Activated CD4-positive, alpha-beta T cell treated with anti-CD3 and anti-CD28 coated beads for 24 hours (primary cell): ENCODE measurements at places on chromosomes 2 and 18.

DNA sequence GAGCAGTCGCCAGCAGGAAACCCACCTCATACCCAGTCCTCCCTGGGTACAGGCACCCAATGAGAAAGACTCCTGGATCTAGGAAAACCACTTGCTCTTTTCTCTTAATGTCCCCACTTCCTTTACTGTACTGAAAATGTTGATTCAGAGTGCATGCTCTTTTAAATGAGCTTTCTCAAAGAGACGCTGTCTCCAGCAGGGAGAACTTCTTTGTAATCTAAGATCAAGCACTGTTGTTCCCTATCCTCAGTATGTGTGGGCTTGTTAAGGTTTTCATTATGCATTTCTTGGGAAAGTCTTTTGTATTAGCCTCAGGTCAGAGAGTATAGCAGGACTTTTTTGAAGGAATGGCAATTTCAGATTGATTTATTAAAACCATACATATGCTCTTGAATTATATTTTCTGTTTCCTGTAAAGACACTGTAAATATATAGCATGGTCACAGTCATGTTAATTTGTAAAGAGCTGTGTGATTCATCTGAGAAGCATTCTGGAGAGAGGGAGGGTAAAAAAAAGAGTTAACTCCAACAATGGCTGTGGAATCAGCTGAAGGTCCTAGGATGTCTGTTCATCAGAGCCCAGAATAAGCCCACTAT, 178.1 kb downstream of the MGAT5 start:
- DNase-seq, result no peak

- DNase-seq, result no peak
Measured at GRCh38 chr18:48673853-48674721, 135.3 kb downstream of the CTIF start.

DNA sequence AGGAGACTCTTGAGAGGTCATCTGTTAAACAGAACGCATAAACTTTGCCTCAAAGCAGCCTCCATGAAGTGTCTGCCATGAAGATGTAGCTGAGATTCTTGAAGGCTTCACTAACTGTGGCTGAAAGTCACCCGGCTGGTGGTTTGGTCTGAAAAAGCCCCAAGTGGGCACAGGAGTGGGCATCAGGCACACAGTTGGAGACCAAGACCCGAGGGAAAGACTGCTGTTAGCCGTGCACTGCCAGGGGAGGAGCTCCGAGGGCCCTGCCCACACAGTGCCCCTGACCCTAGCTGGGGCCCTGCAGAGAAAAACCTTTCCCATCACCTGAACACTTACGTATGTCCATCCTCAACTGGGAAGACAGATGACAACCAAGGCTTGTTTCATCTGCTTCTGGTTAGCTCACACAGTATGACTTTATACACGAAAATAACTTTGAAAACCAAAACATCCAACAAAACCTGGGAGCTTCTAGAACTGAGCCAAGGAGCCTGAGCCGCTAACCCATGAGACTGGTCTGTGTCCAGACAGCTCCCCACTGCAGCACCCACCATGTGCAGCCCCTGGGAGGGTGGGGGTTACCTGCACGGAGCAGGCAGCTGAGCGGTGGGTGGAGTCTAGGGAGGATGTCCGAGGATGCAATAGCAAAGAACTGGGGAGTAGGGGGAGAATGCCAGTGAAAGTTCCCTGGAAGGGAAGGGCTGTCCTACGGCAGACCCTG, 15.4 kb downstream of the HJURP start:
- DNase-seq, result no peak

GRCh38 chr2:70979180-70979488, 704 bp downstream of the ANKRD53 start:
- no peak for DNase-seq

GRCh38 chr2:72770879-72771461, 54.9 kb downstream of the EXOC6B start:
- peak; percentile 4 for DNase-seq

DNA sequence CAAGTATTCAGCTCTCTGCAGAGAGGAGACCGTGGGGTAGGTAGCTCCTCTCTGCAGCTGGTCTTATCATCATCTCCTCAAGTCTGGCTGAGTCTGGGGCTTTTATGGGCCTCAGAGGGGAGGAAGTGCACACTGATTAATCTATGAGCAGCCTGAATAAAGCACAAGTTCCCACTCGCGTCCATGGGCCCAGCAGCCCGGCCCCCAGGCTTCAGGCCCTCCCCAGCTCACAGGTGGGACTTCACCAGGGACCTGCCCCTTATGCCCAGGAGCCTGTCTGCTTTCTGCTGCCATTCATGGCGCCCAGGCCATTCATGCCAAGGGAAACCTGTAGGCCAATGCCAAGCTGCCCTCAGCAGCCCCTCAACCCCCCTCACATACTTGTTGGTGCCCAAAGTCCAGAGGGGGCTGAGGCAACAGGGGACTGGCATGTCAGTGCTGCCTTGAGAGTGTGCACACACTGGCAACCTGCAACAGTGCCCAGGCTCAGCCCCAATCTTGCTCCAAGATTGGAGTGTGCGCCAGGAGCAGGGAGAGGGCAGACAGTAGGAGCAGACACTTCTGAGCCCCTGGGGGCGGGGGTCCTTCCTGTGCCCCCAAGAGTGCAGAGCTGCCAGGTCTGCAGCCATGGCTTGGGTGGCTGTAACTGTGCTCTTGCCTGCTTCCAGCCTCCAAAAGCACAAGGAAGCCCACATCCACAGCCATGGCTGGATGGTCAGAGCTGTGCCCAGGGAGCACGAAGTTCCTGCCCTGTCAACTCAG, 375.6 kb upstream of the VWC2L start:
- no peak for DNase-seq

GRCh38 chr2:217477583-217477982, 525.2 kb downstream of the TNS1 start:
- DNase-seq, result no peak

- no peak for DNase-seq
Measured at GRCh38 chr18:668260-668659, 10.8 kb downstream of the TYMS start.

GRCh38 chr2:45625824-45626223, 14.8 kb upstream of the SRBD1 start:
- DNase-seq, result no peak

DNA sequence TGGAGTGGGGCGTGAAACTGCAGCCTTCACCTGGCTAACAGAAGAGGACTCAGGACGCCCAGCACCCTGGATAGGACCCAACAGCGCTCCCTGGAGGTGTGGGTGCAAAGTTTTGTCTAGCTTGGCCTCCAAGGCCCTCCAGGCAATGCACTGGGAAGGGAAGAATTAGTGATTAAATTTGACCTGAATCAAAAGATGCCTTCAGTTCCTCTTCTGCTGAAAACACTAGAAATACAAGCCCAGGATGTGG, 779 bp upstream of the TRIB2 start:
- DNase-seq, result peak; percentile 70

GRCh38 chr2:44170311-44170717, 1.6 kb downstream of the PPM1B start:
- DNase-seq, result no peak

DNA sequence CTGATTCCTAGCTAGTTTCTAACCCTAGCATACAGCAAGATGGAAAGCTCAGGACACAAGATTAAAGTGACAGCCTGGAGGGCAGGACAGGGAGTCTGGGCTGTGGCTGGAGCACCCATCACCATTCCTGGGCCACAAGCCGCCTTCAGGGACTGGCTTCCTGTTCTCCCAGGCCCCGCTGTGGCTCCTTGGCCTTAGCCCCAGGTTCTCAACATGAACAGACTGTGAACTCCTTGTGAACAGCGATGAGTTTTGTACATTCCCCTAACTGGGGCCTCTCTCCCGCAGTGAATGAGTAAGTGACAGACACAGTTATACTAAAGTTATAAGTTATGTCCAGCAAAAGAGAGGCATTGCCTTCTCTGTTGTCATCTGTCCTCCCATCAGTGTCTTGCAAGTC, 35.9 kb upstream of the SLC14A1 start:
- no peak for DNase-seq

DNA sequence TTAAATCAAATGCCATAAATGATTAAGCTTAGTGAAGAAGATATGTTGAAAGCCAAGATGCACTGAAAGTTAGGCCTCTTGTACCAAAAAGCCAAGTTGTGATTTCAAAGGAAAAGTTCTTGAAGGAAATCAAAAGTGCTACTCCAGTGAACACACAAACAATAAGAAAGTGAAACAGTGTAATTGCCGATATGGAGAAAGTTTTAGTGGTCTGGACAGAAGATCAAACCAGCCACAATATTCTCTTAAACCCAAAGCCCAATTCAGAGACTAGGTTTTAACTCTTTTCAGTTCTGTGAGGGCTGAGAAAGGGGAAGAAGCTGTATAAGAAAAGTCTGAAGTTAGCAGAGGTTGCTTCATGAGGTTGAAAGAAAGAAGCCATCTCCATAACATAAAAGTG, 101.8 kb upstream of the RPE start:
- DNase-seq, result no peak

- DNase-seq, result no peak
Measured at GRCh38 chr18:939166-939565, 34.5 kb downstream of the ADCYAP1 start.

GRCh38 chr2:199581935-199582360, 124.2 kb upstream of the SATB2 start:
- no peak for DNase-seq

DNA sequence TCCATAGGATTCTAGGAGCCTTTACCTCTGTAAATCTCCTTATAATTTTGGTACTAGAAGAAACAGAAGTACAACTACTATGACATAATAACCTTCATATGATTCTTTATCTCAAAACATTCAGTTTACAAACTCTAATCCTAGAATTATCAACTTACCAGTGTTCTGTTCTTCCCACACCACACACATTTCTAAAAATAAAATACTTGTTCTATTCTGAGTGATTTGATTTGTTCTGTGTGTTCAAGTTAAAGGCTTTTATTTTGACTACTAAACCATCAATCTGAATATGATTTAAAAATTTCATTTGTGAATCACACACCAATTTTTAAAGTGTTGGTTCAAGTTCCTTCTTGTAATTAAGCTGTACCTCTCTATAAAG, 16.0 kb downstream of the CYTIP start:
- no peak for DNase-seq

- DNase-seq, result no peak
Measured at GRCh38 chr2:115596659-115597375, 1154.4 kb downstream of the DPP10 start.

GRCh38 chr2:237214030-237214675, 128.5 kb downstream of the COPS8 start:
- DNase-seq, result no peak

- DNase-seq, result no peak
Measured at GRCh38 chr18:49322765-49323490, 137.5 kb downstream of the DYM start.

DNA sequence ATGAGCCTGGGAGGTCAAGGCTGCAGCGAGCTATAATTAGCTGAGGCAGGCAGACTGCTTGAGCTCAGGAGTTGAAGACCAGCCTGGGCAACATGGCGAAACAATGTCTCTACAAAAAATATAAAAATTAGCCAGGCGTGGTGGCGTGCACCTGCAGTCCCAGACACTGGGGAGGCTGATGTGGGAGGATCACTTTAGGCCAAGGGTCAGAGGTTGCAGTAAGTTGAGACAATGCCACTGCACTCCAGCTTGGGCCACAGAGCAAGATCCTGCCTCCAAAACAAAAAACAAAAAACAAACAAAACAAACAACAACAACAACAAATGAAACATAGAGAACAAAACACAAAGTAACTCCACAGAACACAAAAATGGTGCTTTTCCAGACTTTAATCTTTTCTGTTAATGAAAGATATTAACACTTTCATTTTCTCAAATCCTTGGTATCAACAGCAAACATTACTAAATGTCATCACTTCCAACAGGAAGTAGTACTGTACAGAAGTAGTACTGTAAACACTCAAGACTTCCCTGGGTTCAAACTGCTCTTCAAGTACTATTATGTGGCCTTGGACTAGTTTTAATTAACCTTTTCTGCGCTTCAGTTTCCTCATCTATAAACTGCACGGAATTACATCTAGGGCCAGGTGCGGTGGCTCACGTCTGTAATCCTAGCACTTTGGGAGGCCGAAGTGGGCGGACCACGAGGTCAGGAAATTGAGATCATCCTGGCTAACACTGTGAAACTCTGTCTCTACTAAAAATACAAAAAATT, 27.9 kb downstream of the PUM2 start:
- DNase-seq, result no peak

GRCh38 chr2:231571661-231572191, 20.9 kb upstream of the TEX44 start:
- no peak for DNase-seq

GRCh38 chr2:16311521-16312440, 353.9 kb downstream of the CYRIA start:
- no peak for DNase-seq

- DNase-seq, result no peak
Measured at GRCh38 chr2:112480530-112481049, 1.4 kb upstream of the TTL start.

GRCh38 chr18:5630900-5631413, 87.2 kb upstream of the EPB41L3 start:
- DNase-seq, result no peak

DNA sequence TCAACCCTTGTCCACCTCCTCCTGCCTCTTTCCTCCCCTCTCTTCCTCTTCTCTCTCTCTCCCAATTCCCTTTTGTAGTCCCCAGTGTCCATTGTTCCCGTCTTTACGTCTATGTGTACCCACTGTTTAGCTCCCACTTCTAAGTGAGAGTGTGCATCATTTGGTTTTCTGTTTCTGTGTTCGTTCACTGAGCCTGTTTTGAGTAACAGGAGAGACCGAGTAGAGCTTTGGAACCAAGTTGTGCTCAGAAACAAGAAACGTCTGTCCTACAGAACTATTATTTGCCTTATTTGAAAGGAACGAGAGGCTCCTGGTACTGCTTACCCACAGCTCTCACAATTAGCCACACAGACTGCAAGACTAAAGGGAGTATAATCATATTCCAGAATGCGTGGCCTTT, 50.1 kb upstream of the MAPRE2 start:
- no peak for DNase-seq

- no peak for DNase-seq
Measured at GRCh38 chr2:73896362-73897239, 3.8 kb downstream of the ACTG2 start.

- DNase-seq, result no peak
Measured at GRCh38 chr2:205073433-205074020, 528.3 kb downstream of the PARD3B start.

- DNase-seq, result no peak
Measured at GRCh38 chr2:222652491-222653255, 3.2 kb downstream of the FARSB start.

DNA sequence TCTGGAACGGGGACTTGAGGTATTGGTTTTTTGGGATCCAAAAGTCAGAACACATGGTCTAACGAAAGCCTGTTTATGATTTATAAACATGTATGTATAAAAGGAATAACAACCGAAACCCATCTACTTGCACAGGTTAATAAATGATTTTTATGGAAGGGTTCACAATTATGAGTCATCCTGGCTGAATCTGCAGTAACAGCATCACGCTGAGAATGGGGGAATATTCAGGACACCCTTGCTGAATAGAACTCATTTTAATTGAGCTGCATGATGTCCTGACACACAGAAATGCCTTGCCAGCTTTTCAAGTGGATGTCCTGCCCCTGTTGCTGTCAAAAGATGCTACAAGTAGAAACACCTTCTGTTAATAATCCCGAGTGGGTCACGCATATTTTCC, 54.7 kb upstream of the TGFA start:
- DNase-seq, result no peak
